ENCODE measurements at places on chromosomes 2 and 18.

DNA sequence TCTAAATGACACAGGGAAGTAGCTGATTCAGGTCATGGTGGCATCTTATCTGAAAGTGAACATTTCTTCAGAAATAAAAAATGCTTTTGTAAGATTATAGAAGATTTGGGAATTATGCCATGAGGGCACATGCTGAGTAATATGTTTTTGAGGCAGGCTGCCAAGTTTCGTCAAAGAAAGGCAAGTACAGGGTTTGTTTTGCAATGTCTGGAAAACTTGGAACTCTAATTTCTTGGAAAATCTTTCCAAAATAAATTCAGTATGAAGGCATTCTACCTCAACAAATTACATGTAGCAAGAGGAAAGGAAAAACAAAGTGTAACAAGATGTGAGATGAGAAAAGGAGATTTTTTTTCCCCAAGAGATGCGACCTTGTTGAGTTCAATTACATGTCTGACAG, 167.7 kb downstream of the PLCL1 start:
- no peak for DNase-seq

- no peak for DNase-seq
Measured at GRCh38 chr2:219266886-219267285, 12.3 kb upstream of the DNAJB2 start.

DNA sequence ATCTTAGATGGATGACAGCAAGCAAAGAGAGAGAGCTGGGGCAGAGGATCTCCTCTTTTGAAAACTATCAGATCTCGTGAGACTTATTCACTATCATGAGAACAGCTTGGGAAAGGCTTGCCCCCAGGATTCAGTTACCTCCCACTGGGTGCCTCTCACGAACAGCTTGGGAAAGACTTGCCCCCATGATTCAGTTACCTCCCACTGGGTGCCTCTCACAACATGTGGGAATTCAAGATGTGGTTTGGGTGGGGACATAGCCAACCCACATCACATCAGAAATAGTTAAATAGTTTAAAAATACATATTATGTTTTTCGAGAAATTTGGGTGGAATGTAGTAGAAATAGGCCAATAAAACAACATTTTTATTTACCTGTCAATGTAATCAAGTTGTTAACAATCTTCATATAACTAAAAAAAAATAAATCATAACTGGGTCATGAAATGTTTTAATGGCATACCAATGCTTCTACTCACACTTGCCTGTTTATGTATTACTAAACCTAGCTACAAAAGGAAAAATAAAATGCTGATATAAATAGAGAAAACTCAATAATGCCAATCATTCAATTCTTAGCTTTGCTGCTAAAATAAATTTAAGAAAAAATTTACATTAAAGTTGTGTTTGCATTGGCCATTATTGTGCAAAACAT, 608.9 kb downstream of the SUCLG1 start:
- DNase-seq = no peak

GRCh38 chr18:60493066-60493465, 120.5 kb upstream of the MC4R start:
- no peak for DNase-seq

- DNase-seq = peak; percentile 50
Measured at GRCh38 chr2:99607454-99607853, 117.6 kb upstream of the REV1 start.

GRCh38 chr2:222410534-222410933, 13.8 kb upstream of the SGPP2 start:
- DNase-seq = no peak

GRCh38 chr2:168731002-168731401, 71.4 kb upstream of the NOSTRIN start:
- no peak for DNase-seq

- DNase-seq = no peak
Measured at GRCh38 chr18:35745814-35746213, 164.3 kb downstream of the GALNT1 start.

DNA sequence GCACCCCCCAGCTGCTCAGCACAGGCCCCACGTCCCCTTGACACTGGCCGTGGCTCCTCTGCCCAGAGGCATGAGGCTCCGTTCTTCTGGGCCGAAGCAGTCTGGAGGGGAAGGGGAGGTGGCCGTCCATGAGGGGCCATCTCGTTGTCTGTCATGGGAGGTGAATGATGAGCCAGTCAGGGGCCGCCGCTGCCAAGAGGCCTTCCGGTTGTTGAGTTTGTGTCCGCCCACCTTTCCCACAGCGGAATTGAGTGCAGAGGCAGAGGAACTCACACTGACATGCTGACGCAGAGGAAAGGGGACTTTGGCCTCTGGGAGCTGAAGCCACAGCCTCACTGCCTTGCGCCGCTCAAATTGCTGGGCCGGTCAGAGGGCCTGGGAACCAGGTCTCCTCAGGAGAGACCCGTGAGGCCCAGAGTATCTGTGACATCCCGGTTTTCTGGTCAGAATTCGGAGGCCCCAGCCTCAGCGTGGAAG, 268.4 kb downstream of the ATAD2B start:
- no peak for DNase-seq

- no peak for DNase-seq
Measured at GRCh38 chr2:74162951-74163350, 15.2 kb upstream of the BOLA3 start.

DNA sequence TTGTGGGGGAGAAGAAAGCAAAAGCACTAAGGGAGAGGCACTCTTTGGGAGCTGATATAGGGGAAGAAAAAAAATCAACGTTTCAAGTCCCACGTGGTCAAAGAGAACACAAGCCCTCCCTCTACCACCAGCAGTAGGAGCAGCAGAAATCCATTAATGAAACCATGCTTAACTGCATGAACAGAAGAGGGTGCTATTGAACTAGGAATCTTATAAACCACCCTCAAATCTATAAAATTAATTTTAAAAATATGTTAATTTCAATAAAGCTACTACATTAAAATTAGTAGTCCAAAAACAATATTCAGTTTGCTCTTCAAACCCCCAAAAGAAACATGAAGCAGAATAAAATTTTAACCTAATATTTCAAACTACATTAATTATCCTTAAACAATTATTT, 147.8 kb downstream of the TMEM18 start:
- DNase-seq = no peak

DNA sequence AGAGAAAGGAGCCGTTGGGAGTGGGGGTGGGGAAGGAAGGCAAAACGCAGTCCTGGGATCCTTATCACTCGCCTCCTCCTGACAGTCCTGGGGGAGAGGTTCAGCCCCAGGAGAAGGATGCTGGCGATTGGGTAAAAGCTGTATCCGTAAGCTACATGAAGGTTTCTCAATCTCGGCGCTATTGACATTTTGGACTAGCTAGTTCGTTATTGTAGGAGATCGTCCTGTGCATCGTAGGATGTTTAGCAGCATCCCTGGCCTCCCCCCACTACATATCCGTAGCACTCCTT, 511 bp upstream of the TP53I3 start:
- no peak for DNase-seq

- no peak for DNase-seq
Measured at GRCh38 chr2:110933420-110933819, 187.3 kb upstream of the BCL2L11 start.

GRCh38 chr2:62803961-62804360, 98.4 kb downstream of the EHBP1 start:
- no peak for DNase-seq

- no peak for DNase-seq
Measured at GRCh38 chr2:3294493-3294892, 83.1 kb downstream of the EIPR1 start.

DNA sequence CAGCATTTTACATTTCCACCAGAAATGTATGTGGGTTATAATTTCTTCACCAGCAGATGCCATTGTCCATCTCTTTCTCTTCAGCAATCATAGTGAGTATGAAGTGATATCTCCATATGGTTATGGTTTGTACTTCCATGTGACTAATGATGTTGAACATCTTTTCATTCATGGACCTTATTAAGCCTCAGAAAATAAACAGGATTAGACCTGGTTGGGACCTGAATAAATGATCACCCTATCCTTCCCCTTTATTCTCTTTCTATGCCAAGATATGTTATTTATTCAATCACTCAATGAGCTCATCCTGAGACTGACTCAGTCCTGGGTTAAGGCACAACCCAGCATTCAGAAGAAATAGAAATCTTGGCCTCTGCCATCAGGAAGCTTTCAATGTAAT, 86.6 kb downstream of the ANTXR1 start:
- no peak for DNase-seq

GRCh38 chr2:26352892-26353291, 6.3 kb upstream of the ADGRF3 start:
- DNase-seq = no peak

DNA sequence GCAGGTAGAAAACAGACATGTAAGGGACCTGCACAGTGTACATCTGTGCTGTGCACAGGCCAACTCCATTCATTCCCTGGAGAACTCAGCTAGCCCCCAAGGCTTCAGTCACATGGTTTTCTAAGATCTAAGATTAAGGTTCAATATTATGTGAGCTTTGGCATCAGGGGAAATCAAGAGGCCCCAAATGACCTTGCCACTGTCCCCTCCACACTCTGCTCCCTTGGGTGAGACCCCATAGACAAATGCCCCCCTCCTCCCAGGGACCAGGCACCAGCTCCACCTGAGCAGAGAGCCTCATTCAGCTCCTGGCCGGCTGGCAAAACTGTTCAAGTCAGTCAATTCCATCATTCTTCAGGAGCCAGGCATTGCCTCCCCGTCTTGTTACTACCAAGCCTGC, 93.6 kb upstream of the TMEM18 start:
- no peak for DNase-seq

GRCh38 chr2:70089220-70089982, 2.1 kb downstream of the PCBP1 start:
- DNase-seq = peak; percentile 34

GRCh38 chr2:213202011-213202410, 50.6 kb upstream of the IKZF2 start:
- DNase-seq = no peak

GRCh38 chr2:1156531-1156930, 205.9 kb downstream of the SNTG2 start:
- DNase-seq = no peak

DNA sequence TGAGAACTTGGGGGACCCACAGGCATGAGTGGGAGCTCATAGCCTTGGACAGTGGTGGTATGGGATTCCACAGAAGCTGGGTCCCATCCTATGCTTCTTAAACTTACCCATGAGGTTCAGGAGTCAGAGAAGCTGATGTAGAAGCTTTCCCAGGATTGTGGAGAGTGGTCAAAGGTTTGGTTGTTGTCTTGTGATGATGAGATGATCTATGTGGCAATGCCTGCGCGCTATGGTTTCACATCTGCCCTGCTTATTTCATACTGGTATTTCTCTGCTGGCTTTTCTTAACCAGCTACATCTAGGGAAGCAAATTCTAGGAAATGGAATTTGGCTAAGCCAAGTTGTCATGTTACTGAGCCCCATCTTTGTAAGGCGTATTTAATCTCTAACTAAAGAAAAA, 168.6 kb downstream of the ZNF407 start:
- DNase-seq = no peak

DNA sequence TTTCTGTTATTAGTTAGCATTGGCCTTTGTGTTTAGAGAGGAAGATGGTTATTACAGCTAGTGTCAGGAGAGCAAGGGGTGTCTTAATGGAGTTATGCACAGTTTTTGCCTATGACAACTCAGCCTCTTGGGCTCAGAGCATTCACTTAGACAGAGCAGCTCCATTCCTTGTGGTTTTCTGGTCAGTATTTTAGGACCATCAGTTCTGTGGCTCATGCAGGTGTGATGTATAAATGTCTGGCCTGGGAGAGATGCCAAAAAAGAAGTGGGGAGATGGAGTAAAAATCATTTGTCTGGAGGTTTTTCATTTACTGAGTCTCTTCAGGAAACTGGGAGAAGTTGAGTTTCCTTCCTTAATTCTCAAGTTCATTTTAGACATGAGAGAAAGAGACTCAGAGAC, 79.7 kb downstream of the PRKCE start:
- DNase-seq = no peak

DNA sequence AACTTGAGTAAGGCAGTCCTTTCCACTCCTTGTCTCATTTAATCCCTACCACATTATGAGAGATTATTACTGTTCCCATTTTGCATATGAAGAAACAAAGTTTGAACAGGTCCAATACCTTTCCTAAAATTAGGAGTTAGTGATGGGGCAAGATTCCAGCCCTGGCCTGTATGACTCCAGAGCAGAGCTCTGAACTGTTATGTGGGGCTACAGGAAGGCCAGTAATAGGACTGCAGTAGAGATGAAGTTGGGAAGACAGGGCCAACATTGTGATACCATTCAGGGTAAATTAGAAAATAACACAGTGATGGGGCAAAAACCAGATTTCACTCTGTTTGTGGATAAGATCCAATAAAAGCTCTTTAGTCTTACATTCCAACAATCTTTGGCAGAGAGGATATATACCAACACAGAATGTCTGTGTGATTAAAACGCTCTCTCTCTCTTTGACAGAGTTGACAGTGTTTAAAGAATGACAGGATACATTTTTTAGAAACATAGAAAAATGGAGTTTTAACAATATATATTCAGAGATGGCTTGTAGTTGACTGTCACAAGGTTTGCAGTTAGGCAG, 22.7 kb downstream of the KATNAL2 start:
- no peak for DNase-seq

GRCh38 chr2:57093020-57093419, 909.2 kb downstream of the CCDC85A start:
- no peak for DNase-seq

DNA sequence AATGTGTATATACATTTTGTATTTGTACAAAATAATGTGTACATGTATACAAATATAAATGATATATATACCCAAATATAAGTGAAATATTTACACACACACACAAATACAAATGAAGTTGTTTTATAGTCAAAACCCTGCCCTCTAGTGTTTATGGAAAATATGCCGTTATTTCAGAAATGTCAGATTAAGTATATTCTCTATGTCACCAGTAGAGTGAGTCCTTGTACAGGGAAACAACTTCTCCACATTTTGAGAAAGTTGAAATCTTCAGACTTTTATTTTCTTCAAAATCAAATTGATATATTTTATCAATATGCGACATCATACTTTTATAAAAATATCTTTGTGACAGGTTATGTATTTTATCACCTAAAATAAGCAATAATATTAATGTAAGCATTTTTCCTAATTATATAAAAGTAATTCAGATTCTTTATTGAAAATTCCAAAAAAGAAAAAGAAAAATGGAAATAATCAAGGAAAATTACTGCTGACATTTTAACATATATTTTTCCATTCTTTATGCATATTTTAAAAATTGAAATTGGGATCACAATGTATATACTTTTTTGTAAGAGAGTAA, 22.4 kb downstream of the ARL6IP6 start:
- no peak for DNase-seq

- peak; percentile 68 for DNase-seq
Measured at GRCh38 chr2:217538719-217539118, 464.1 kb downstream of the TNS1 start.

GRCh38 chr2:69791045-69791444, 38.4 kb upstream of the GMCL1 start:
- no peak for DNase-seq

- DNase-seq = no peak
Measured at GRCh38 chr2:22444281-22444680, 940.7 kb upstream of the KLHL29 start.
